ENCODE measurements at places on chromosomes 7 and 10.

GRCh38 chr10:114255227-114255626 is 16.2 kb downstream of the VWA2 start:
- no peak for DNase-seq

DNA sequence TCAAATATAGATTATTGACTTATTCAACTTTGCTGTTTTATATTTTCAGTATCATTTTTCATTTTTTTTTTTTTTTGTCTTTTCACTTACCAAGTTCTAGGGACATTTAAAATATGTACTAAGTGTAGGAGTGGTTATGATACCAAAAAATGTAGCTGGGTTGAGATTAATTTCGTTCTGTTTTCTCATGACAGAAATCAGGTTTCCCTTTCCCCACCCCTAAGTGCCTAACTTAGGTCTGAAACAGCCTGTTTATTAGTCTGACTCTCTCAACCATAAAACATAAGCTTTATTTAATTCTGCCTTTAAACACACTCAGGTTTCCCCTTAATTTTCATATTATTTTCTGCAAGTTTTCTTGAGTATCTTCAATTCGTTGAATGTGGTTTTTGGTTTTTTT is 22.1 kb downstream of the TMEM106B start:
- no peak for DNase-seq

DNA sequence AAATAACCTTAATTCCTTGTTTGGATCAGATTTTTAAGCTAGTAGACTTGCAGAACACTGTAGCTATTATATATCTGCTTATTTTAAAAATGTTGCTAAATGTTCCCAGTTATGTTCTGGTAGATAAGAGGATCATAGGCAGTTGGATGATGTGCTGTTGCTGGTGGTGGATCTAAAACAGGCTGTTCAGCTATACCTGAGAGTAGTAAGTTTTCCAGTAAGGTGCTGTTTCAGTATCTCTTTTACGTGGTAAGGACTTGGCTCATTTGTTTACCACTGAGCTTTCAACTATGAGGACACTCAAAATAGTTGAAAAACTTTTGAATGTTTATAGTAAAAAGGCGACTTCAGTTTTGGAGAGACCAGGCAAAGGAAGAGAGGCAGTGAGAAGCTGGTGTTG is 180.9 kb downstream of the CDK14 start:
- DNase-seq: no peak

GRCh38 chr10:69628891-69629290 is 1.2 kb upstream of the FAM241B start:
- no peak for DNase-seq

GRCh38 chr7:119935418-119936025 is 337.5 kb upstream of the KCND2 start:
- no peak for DNase-seq

GRCh38 chr10:77507291-77507880 is 130.2 kb downstream of the KCNMA1 start:
- no peak for DNase-seq

- DNase-seq: peak; percentile 70
These were observed 5.2 kb downstream of the DMBT1 start for GRCh38 chr10:122565766-122566206.

All from activated CD8-positive, alpha-beta memory T cell treated with anti-CD3 and anti-CD28 coated beads, Interleukin-2, amount 50 U/mL, for 4 hours (primary cell).